Bronchus fibroblast of lung (primary cell): ENCODE measurements at places on chromosomes 1 and 21. TPM values are rescaled to one million over a fixed set of nuclear protein-coding genes. Genes with fewer than 3 reads are reported as not detected.

The CA6 gene
- not detected in 2 replicates for total RNA-seq

The EVA1C gene
- 2.7 and 4.7 TPM in 2 replicates for total RNA-seq

The ASPM gene
- total RNA-seq = 28.2 and 39.3 TPM in 2 replicates

The ERICH3 gene
- total RNA-seq = not detected in 2 replicates
